ENCODE measurements at places on chromosomes 13 and 19.

- no peak for DNase-seq
Observed at GRCh38 chr13:79483086-79483706, 2.2 kb downstream of the NDFIP2 start.

DNA sequence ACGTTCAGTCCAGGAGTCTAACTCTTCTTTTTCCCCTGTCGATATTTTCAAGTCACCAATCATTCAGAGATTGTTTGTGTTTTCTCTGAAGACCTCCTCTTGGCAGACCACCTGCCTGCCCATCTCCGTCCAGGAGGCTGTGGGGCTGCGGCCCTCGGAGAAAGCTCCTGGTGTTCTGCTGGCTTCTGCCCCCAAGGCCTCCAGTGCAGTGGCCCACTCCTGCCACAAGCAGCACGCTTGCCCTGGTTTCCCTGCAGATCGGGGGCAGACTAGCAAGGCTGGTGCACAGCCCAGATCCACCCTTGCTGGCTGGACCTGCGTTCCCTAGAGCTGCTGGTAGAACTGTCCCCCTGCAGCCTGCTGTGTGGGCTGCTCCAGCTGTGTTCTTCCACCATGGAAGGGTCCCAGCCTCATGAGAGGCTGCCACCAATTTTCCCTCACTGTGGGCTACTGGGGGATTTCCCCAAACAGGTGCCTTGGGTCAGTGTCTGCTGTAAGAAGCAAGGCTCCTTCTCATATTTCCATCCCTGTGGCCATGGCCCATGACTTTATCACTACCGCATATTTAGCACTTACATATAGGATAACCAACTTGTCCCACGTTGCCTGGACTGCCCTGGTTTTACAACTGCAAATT lies 43.6 kb upstream of the SERP2 start:
- no peak for DNase-seq

DNA sequence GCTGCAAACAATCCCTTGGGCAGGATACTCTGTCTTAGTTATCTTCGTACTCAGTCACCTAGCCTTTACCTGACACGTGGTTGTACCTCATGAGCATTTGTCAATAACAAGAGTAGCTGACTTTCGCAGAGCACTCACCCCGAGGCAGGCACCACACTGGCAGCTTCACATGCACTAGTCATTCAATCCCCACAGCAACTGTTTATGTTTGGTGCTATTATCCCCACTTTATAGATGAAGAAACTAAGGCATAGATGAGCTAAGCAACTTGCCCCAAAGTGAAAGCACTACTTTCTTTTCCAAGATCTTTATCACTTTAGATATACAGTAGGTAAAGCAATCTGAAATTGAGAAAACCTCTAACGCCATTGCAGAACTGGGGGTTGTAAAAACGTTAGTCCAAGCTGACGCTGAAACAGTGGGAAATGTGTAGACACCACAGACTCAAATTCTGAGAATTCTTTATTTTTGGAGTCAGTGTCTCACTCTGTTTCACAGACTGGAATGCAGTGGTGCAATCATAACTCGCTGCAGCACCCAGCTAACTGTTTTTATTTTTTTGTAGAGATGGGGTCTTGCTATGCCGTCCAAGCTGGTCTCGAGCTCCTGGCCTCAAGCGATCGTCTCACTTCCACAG lies 446.0 kb downstream of the FOXO1 start:
- DNase-seq, result no peak

DNA sequence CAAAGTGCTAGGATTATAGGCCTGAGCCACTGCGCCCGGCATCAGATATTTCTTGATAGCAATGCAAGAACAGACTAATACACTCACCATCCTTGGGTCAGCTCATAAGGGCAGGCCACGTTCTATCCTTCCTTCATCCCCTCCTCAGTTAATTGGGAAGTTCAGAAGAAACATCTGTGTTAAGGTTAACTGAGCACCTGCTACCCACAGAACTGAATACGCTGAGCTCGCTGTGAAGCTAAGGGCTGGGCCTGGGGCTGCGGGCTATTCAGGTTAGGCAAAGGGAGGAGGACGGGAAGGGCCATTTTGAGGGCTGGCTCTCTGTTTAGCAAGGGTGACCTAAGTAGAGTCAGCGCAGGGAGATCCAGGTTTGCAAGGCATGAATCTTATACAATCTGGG lies 43.0 kb upstream of the UQCRFS1 start:
- no peak for DNase-seq

DNA sequence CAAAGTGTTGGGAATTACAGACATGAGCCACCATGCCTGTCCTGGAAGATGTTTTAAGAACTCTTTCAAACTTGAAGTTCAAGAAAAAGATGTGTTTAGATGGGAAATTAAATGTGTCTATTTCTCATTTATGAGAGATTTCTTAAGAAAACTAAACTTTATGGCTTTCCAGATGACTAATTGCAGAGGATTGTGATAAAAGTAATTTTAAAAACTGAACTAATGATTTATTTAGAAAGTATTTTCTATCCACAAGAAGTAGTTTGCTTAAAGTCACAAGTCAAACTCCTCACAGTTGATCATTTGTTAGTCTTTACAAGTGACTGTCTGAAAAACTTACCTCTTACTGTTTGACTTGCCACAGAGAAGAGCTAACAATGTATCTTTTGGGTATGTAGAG lies 89.6 kb upstream of the SPRY2 start:
- DNase-seq, result no peak

- no peak for DNase-seq
Observed at GRCh38 chr19:11397089-11397610, 13.0 kb upstream of the EPOR start.

DNA sequence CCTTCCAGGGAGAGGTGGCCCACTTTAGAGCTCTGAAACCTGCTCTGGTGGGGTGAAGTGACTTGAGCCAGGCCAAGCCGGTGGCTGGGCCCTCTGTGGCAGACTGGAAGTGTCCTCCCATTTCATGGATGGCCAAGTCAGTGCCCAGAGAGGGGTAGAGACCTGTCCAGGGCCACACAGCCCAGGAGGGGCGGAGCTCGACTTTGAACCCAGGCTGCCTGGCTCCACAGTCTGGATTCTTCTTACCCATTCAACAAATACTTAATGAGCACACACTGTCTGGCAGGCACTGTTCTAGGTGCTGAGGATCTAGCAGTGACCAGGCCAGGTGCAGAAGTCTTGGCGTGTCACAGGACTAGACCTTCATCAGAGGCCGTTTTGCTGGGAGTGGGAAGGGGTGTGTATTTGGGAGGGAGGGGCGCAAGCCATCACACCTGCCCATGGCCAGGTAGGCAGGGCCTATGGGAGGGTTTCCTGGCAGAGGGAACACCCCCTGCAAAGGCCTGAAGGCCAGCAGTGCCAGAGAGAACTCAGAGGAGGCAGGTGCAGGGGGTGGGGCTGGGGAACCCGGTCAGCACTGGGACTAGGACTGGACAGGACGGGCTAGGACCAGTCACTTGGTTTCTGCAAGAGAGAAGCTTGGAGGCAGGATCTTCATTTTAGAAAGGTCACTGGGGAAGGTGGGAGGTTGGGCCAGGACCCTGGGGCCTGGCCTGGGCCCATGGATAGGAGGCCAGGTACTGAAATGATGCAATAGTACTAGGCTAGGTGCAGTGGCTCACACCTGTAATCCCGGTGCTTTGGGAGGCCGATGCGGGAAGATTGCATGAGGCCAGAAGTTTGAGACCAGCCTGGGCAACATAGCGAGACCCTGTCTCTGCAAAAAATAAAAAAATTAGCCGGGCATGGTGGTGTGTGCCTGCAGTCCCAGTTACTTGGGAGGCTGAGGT lies 31.8 kb downstream of the DNM2 start:
- no peak for DNase-seq

DNA sequence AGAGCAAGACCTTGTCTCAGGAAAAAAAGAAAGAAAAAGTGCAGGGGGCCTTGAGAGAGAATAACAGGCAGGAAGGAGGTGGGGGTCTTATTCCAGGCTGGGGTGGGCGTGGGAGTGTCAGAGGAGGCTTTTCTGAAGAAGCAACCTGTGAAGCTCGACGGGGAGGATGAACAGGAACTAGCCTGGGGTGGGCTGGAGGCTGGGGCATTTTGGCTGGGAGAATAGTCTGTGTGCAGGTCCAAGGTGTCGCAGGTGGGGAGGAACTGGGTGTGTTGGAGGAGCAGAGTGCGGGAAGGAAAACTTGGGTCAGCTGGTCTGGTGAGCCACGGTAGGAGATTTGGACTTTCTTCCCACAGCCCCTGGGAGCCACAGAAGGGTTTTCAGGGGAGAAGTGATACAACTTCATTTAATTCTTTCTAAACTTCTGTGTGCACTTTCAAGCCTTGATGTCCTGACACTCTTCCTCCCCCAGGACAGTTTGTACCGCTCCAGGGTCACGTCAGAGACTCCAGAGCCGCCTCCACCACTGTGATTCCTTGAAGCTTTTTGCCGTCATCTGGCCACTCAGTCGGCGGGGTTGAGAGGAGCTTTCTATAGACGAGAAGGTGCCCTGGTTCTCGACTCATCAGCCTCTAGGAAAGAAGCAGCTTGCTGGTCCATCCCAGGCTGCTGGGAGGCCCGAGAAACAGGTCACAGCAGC lies 138.7 kb downstream of the SIPA1L3 start:
- DNase-seq, result no peak

- peak; percentile 99 for DNase-seq
Observed at GRCh38 chr19:681029-682019, 5.1 kb downstream of the FSTL3 start.

GRCh38 chr19:53471916-53472315 lies 4.4 kb downstream of the ZNF813 start:
- no peak for DNase-seq

DNA sequence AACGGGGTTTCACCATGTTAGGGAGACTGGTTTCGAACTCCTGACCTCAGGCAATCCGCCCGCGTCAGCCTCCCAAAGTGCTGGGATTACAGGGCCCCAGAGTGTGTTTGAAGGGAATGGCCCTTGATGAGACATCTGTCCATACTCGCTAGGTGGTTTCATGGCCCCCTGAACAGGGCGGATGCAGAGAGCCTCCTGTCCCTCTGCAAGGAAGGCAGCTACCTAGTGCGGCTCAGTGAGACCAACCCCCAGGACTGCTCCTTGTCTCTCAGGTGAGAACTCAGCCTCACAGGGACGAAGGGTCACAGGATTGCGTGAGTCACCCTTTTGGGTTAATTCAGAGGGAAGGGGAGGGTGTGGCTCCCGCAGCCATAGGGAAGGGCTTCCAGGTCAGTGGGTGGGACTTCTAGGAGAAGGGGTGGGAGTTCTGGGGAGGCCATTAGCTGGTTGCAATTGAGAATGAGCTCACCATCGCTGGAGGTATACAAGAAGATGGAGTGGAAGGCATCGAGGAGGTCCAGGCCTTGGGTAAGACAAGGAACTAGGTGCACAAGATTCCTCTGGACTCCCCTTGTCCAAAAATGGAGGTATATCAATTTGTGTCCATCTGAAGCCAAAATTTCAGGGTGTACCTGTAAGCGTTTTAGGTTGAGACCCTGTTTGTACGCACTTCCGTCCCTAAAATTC lies 9.2 kb downstream of the SHD start:
- peak; percentile 61 for DNase-seq

- DNase-seq, result no peak
Observed at GRCh38 chr13:90792335-90792734, 555.2 kb upstream of the MIR17HG start.

DNA sequence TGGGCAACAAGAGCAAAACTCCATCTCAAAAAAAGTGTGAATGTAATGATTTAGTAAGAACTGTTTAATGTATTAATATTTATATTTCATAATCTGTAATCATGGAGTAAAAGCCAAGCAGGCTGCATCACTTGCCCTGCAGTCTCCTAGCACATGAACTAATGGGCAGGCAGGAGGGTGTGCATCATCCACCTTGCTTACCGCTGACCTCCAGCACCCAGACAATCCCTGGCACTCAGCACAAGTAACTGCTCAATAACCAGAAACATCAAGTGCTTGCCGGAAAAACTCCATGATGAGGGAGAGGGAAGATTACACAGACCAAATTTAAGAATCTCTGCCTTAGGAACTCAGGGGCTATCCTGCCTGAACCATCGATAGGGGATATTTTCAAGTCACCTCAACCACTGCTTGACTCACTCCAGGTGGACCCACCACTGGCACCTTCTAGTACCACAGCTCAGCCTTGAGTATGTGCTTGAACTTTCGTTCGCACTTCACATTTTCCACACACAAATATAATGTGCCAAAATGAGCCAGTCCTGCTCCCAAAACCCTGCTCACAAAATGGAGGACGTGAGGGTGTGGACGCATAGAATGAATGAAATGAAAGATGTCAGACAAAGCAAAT lies 18.6 kb downstream of the BRD4 start:
- DNase-seq, result no peak

GRCh38 chr13:109700176-109700575 lies 86.2 kb downstream of the IRS2 start:
- no peak for DNase-seq

DNA sequence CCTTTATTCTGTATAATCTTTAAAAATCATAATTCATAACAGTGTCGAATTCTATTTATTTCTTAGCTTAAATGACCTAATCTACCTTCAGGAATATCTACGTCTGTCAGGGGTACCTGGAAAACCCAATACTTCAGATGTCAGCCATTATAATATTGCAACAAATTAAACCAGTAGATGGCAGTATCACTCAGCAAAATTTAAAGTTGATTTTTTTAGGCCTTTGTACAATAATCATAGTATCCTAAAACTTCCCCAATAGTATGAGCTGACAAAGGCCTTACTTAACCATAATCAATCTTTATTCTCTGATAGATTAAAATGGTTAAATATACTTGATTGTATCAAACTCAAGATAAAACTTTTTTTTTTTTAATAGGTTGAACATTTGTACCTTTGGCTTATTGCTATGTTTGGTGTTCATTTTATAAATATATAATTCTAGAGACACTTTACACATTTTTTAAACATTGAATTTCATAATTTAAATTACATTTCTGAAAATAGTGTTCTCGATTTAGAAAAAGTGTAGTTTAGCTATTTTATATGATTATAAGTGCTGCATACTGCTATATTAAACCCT lies 830.2 kb upstream of the SPRY2 start:
- DNase-seq, result no peak

DNA sequence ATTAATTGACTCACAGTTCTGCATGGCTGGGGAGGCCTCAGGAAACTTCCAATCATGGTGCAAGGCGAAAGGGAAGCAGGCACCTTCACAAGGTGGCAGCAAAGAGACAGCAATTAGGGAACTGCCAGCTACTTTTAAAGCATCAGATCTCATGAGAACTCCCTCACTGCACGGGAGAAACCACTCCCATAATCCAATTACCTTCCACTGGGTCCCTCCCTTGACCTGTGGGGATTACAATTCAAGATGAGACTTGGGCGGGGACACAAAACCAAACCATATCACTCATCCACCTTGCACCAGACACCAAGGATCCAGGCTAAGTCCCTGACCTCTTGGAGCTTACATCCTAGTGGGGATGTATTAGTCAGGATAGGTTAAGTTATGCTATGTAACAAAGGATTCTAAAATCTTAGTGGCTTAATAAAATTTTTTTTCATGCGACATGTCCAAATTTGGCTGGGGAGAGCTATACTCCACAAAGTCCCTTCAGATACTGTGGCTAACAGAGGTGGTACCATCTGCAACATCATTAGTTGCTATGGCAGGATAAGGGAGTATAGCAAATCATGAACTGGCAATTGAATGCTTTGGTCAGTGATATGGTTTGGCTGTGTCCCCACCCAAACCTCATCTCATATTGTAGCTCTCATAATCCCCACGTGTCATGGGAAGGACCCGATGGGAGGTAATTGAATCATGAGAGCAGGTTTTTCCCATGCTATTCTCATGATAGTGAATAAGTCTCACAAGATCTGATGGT lies 8.3 kb upstream of the FAM187B start:
- DNase-seq, result no peak
